IMR-90 (cell line): ENCODE measurements at places on chromosomes 7 and 10. TPM values are rescaled to one million over a fixed set of nuclear protein-coding genes. Genes with fewer than 3 reads are reported as not detected.

- H3K36me3 ChIP-seq: peaks cover 16% of the 10 kb centered on the region
- peaks cover 2% of the 10 kb centered on the region; the same call in 1 of the 2 replicates for H3K4me1 ChIP-seq
- DNase-seq: no peak
- H3K4me3 ChIP-seq: no peak overlapping the region
- H3K27me3 ChIP-seq: no peaks in the 10 kb centered on the region
These were observed 28.1 kb downstream of the UBN2 start for GRCh38 chr7:139259142-139259541.

- peak overlapping the region; percentile 95 for H3K4me3 ChIP-seq
- no peak for DNase-seq
- H3K36me3 ChIP-seq: no peaks in the 10 kb centered on the region
- H3K27ac ChIP-seq: peak overlapping the region; percentile 60
These were observed 634 bp downstream of the EZH2 start for GRCh38 chr7:148883266-148884048.

DNA sequence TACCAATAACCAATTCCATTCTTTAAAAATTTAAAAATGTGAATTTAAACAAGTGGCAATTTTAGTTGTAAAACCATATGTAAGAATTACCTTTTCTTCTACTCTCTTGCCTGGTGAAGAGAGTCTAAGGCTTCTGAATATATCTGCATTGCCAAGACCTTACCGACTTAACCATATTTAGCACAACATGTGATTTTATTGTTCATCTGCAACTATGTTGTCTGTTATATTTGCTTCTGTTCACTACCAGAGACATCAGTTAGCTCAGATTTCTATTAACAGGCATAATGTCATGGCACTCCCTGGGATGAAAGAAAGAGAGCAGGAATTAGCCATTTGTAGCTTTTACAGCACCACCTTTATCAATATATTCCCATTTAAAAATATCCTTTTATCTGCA lies 55.3 kb downstream of the CHN2 start:
- H3K27ac ChIP-seq: no peak overlapping the region
- no peak overlapping the region for H3K4me3 ChIP-seq
- H3K36me3 ChIP-seq: no peaks in the 10 kb centered on the region
- no peaks in the 10 kb centered on the region for H3K4me1 ChIP-seq
- H3K27me3 ChIP-seq: no peaks in the 10 kb centered on the region

DNA sequence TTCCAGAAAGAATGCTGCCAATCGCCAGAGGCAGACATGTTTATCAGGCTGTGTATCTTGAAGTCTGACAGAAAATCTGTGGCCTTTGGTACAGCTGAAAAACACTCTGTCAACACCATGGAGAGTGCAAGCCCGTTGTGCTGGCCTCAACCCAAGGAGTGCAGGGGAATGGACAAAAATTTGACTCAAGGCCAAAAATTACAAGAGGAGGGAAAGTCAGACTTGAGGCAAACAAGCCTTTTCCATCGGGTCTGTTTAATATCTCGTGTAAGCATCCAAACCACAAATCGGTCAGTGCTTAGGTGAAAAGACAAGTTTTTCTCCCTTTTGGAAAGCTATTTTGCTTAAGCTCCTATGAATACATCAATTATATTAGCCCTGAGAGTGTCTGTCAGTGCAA lies 305.3 kb upstream of the NFE2L3 start:
- no peak overlapping the region for H3K4me3 ChIP-seq
- H3K4me1 ChIP-seq: peaks cover 16% of the 10 kb centered on the region; the same call in 1 of the 2 replicates
- H3K27ac ChIP-seq: no peak overlapping the region
- DNase-seq: peak; percentile 79
- H3K27me3 ChIP-seq: peaks cover 2% of the 10 kb centered on the region; the same call in 1 of the 2 replicates

DNA sequence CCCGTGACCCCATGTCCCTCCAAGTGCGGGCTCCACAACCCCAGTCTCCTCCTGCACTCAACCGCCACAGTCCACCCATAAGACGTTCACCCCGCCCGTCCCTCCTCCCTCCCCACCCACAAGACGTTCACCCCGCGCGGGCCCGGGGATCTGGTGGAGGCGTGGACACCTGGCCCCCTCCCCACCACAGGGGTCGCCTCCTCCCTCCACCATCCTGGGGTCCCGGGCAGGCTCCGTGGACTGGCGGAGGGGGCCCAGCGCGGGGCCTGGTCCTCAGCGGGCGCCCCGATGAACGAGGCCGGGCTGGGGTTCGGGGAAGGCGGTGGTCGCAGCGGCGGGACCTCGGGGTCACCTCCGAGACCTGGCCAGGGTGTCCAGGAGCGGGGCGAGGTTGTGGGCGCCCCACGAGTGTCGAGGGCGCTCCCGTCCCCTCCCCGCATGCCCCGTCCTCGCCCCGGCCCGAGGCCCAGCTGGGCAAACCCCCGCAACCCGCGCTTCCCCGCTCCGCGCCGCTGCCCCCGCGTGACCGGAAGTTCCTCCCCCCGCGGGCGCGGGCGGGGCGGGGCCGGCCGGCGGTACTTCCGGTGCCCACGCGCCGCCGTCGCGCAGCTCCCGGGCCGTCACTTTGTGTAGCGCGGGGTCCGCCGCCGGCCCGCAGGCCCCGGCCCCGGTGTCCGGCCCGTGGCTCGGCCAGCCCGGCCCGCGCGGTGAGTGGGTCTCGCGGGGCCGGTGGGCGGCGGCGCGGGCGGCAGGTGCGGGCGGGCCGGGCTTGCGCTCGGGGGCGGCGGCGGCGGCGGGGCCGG lies at the start of gene ZNF316:
ZNF316 (plus strand) TSS at position 578 of the 803 bp plus-strand sequence. CDS start 5,092 bp downstream, outside the sequence.
- no peaks in the 10 kb centered on the region; the same call in 1 of the 2 replicates for H3K27me3 ChIP-seq
- H3K36me3 ChIP-seq: peaks cover 18% of the 10 kb centered on the region; the same call in 1 of the 2 replicates
- peak within 1 kb of the TSS; percentile 79 for H3K27ac ChIP-seq
- H3K4me3 ChIP-seq: peak within 1 kb of the TSS; percentile 95

DNA sequence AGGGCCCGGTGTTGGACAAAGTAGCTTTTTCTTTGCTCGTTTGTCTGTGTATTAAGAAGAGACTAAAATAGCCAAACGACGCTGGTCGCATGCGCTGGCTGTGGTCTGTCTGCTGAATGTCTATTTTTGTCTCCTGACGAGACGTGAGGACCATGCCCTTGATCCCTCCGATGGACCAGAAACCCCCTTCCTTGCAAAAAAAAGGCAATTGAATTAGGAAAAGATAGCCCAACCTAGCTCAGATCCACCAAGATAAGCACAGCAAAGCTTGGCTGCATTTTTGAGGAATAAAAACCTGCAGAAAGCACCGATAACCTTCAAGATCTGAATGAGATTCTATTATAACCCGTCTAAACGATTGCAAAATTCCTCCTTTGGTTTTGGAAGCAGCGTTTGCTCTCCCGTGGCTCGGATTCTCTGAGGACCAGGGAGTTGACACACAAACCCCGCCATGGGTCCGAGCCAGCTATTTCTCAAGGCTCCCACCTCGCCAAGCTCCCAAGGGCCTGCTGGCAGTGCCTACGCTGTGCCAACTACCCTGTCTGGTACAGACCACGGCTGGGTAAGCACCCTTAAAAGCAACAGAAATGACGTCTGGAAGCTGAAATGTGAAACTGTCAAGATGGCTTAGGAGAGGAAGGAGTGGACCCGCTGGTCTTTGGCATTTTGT lies 17.7 kb upstream of the TTYH3 start:
- H3K4me1 ChIP-seq: peaks cover 12% of the 10 kb centered on the region; the same call in 1 of the 2 replicates
- no peak overlapping the region for H3K27ac ChIP-seq
- peaks cover 2% of the 10 kb centered on the region for H3K27me3 ChIP-seq
- peaks cover 5% of the 10 kb centered on the region; the same call in 1 of the 2 replicates for H3K36me3 ChIP-seq
- DNase-seq: no peak
- no peak overlapping the region for H3K4me3 ChIP-seq

- H3K4me1 ChIP-seq: peaks cover 2% of the 10 kb centered on the region; the same call in 1 of the 2 replicates
- H3K36me3 ChIP-seq: peaks cover 14% of the 10 kb centered on the region
- DNase-seq: no peak
- no peak overlapping the region for H3K27ac ChIP-seq
- H3K27me3 ChIP-seq: no peaks in the 10 kb centered on the region
These were observed 2.4 kb downstream of the TCTN3 start for GRCh38 chr10:95691281-95691680.

GRCh38 chr10:46268076-46268881 lies 18.5 kb upstream of the ANTXRL start:
- no peak overlapping the region for H3K27ac ChIP-seq
- H3K27me3 ChIP-seq: peaks cover 3% of the 10 kb centered on the region; the same call in 1 of the 2 replicates
- no peak for DNase-seq
- no peaks in the 10 kb centered on the region for H3K36me3 ChIP-seq

DNA sequence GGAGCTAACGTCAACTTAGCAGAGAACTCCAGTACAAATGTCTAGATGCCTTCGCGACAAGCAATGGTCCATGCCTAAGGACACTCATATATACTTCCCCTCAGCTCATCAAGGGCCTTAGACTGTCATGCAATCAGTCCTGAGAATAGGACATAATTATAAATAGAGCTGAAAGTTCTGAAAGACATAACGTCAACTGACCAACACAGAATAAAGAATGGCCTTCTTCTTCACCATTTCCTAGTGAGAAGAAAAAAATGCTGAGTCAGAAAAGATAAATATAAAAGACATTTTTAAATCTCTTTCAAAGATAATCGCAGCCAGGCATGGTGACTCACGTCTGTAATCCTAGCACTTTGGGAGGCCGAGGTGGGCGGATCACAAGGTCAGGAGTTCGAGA lies 83.2 kb downstream of the ARMH3 start:
- H3K36me3 ChIP-seq: peaks cover 17% of the 10 kb centered on the region
- no peak overlapping the region for H3K27ac ChIP-seq
- peaks cover 11% of the 10 kb centered on the region for H3K4me1 ChIP-seq
- H3K4me3 ChIP-seq: no peak overlapping the region
- DNase-seq: peak; percentile 23
- H3K27me3 ChIP-seq: no peaks in the 10 kb centered on the region

- H3K27me3 ChIP-seq: peaks cover 65% of the 10 kb centered on the region
- H3K36me3 ChIP-seq: no peaks in the 10 kb centered on the region
- DNase-seq: no peak
- no peak overlapping the region for H3K4me3 ChIP-seq
These were observed 12.2 kb upstream of the KCP start for GRCh38 chr7:128922496-128923410.

DNA sequence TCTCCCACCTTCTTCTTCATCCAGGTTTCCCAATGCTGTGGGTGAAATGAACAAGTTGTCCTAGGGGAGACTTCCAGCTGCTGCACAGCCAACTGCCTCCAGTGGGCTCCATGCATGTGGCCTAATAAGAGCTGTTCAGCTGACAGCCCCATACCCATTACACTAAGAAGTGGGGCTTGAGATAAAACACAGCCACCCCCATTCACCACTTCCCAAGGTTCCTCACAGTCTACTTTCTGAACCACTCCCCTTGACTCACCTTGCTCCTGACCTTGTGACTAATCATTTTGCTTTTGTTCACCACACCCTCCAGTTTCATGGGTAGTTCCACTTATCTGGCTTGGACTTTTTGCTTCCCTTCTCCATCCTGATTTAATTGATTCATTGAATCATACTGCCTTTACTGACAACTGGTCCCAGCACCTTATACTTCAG lies 119.3 kb downstream of the CABCOCO1 start:
- H3K4me3 ChIP-seq: no peak overlapping the region
- peak; percentile 11 for DNase-seq
- peaks cover 6% of the 10 kb centered on the region for H3K4me1 ChIP-seq

GRCh38 chr10:79361726-79362397 lies 14.6 kb downstream of the PPIF start:
- no peaks in the 10 kb centered on the region for H3K27me3 ChIP-seq
- DNase-seq: no peak
- no peak overlapping the region for H3K4me3 ChIP-seq
- no peaks in the 10 kb centered on the region for H3K36me3 ChIP-seq

GRCh38 chr10:86712317-86712707 lies 44.0 kb downstream of the LDB3 start:
- DNase-seq: no peak
- peak overlapping the region; percentile 70 for H3K27ac ChIP-seq
- H3K4me3 ChIP-seq: peak overlapping the region; percentile 51
- no peaks in the 10 kb centered on the region for H3K27me3 ChIP-seq

DNA sequence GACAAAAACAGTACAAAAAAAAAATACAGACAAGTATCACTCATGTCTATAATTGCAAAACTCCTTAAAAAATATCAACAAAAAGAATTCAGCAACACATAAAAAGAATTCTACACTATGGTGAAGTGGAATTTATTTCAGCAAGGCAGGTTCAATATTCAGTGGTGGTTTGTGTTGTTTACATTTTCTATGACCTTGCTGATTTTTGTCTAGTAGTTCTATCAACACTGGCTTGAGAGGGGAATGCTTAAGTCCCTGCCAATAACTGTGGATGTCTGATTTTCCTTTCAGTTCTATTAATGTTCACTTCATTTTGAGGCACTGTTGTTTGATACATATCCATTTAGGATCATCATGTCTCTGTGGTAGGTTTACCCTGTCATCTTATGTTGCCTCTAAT lies 58.5 kb downstream of the CADPS2 start:
- H3K27me3 ChIP-seq: no peaks in the 10 kb centered on the region
- H3K4me3 ChIP-seq: no peak overlapping the region
- H3K36me3 ChIP-seq: no peaks in the 10 kb centered on the region
- H3K27ac ChIP-seq: no peak overlapping the region
- DNase-seq: no peak
- no peaks in the 10 kb centered on the region for H3K4me1 ChIP-seq

DNA sequence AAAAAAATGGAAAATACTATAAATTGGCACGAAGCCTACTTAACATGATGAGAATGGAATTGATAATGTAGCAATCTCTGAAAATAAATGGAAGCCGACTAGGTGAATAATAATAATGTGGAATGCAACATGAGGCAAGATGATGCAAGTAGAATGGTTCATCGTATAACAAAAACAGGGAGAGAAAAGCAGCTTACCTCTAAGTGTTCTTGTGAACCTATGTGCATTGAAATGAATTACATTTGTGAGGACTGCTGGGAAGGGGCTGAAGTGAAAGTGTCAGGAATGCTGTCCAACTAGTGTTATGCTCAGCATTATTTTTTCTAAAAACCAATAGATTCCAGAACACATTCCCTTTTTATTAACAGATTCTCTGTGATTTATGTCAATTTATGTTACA lies 440.6 kb upstream of the LRRN3 start:
- no peak overlapping the region for H3K27ac ChIP-seq
- no peaks in the 10 kb centered on the region for H3K36me3 ChIP-seq
- H3K4me1 ChIP-seq: no peaks in the 10 kb centered on the region

DNA sequence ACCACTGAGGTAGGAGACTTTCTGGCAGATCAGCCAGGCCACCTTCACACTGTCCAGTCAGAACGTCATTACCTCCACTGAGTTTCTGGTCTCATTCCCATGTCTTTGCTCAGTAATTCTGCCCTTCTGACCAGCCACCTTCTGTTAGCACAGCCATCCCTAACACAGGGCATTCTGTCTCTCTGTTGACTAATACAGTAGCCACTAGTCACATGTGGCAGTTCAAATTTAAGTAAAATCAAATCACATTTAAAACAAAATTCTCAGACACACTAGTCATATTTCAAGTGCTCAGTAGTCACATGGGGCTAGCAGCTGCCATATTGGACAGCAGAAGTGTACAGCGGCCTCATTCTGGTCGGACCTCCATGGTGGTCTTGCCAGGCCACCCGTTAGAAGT lies 7.4 kb downstream of the CPSF4 start:
- H3K36me3 ChIP-seq: peaks cover 57% of the 10 kb centered on the region
- H3K4me1 ChIP-seq: no peaks in the 10 kb centered on the region
- no peaks in the 10 kb centered on the region for H3K27me3 ChIP-seq
- DNase-seq: no peak

The HUS1 gene
- total RNA-seq: 18.3 and 31.9 TPM in 2 replicates

The ACBD7 gene
- 0.54 and 1.1 TPM in 2 replicates for total RNA-seq

The ELFN1 gene
- total RNA-seq: 1.6 and 2.2 TPM in 2 replicates

The MACROH2A2 gene
- 16.7 and 17.4 TPM in 2 replicates for total RNA-seq

The NRCAM gene
- total RNA-seq: 0.83 and 1.1 TPM in 2 replicates

The PTPRN2 gene
- total RNA-seq: under 0.01 TPM in 1 of 2 replicates, not detected in the other

The ASB10 gene
- not detected in 2 replicates for total RNA-seq

The LRRC61 gene
- total RNA-seq: not detected in 2 replicates
